ENCODE measurements at places on chromosomes 7 and 10.

DNA sequence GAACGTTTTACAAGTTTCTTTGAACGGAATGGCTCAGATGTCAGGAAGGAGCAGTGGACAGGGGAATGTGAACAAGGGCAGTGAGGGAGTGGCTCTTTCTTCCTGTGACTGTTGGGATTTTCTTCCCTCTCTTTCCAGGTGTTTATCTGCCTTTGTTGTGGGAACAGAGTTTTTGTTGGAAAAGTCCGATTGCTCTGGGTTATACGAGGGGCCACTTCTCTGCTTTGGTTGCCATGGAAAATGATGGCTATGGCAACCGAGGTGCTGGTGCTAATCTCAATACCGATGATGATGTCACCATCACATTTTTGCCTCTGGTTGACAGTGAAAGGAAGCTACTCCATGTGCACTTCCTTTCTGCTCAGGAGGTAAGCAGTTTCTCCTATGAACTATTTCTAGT is 41.4 kb downstream of the ZRANB1 start:
- DNase-seq: peak; percentile 8

- DNase-seq: no peak
These were observed 101.6 kb downstream of the DYNC2I1 start for GRCh38 chr7:158957921-158958491.

- peak; percentile 67 for DNase-seq
These were observed 517 bp downstream of the ITGB1 start for GRCh38 chr10:32957341-32958084.

DNA sequence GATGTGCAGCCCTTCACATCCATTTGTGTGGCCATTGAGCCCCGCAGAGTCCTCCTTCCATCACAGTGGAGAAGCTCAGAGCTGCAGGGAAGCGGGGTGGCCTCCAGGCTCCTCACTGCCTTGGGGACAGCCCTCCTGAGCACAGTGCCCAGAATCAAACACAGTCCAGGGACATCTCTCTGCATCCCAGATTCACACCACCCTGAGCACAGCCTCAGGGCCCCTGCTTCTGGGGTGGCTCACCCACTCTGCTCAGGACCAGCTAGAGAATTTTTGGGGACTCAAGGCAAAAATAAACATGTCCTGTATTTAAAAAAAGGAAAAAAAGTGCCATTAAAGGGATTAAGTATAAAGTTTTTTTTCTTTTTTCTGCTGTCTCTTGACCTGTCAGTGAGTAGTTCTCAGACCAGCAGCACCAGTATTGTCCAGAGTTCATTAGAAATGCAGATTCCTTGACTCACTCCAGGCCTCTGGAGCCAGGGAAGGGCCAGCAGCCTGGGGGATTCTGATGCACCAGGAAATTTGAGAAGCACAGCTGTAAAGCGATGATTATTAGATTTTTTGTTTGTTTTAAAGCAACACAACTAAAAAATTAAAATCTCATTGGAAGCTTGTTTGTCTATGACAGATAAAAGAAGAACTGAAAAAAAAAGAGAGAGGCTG is 61.6 kb downstream of the ARHGAP22 start:
- no peak for DNase-seq

GRCh38 chr10:102119417-102120141 is 589 bp downstream of the LDB1 start:
- peak; percentile 40 for DNase-seq

DNA sequence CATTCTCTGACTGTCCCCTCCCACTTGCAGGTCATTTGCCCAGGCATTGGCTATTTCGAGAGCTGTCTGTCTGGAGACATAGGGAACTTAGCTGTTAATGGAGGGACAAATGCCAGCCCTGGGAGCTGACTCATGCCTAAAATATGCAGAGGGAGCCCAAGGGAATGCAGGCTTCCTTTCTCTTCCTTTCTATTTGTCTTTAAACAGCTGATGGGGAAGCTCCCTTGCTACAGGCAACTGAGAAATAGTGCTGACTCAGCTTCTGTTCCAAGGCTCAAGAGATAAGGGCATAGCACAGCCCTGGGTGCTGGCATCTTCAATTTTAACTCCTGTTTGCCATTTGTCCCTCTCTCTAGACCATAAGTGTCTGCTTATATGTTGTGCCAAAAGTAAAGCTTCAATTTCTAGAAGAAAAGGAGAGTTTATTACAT is 82.7 kb upstream of the C1GALT1 start:
- peak; percentile 62 for DNase-seq

GRCh38 chr10:103776878-103777591 is 78.3 kb downstream of the SH3PXD2A start:
- no peak for DNase-seq

DNA sequence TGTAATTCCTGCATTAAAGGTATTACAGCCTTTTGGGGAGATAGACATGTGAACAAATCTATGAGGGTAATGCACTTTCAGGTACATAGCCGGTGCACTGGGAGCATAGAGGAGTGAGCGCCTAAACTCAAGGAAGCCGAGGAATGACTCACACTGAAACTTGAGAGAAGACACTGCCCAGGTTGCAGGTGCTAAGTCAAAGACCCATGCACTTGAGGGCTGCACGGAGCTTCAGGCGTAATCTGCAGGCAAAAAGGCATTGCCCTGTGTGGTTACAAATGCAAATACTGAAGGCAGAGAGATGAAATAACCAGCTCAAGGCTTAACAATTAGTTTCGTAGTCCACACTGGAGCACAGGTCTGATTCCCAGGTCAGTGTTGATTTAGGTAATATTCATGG is 51.0 kb upstream of the OSBPL3 start:
- no peak for DNase-seq
